ENCODE measurements at places on chromosomes 13 and 19.

GRCh38 chr13:37319031-37319443, 213.6 kb upstream of the CSNK1A1L start:
- no peak for DNase-seq

- no peak for DNase-seq
Measured at GRCh38 chr13:113843864-113844556, 19.9 kb downstream of the GAS6 start.

DNA sequence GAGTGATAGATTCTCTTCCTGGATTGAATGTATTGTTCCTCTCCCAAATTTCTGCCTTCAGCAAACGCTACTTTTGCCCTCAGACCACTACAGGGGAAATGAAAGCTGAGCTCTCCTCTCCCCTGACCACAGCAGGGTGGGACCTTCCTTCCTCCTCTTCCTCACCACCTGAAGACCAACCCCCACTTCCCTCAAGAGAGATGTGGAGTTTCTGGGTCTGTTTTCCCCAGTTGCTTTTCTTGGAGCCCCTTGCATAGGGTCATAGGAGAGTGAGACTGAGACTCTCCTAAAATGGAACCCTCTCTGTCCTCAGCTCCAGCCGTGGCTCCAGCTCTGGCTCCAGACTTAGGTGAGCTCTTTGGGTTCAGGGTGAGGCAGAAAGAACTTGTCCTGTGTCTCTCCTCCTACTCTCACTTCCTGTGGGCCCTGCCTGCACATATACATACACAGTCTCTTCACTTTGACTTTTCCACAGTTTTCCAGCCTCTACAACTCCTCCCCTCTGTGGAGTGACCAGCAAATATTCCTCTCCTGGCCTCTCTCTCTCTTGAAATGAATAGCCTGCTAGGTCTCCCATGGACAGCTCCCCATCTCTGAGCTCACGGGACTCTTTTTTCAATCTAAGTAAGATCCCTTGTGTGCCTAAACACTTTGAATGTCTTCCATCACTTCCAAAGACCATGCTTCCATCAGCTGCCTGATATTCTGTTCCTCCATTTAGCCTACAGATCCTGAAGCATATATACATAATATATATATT, 19.2 kb upstream of the ZNF175 start:
- no peak for DNase-seq

DNA sequence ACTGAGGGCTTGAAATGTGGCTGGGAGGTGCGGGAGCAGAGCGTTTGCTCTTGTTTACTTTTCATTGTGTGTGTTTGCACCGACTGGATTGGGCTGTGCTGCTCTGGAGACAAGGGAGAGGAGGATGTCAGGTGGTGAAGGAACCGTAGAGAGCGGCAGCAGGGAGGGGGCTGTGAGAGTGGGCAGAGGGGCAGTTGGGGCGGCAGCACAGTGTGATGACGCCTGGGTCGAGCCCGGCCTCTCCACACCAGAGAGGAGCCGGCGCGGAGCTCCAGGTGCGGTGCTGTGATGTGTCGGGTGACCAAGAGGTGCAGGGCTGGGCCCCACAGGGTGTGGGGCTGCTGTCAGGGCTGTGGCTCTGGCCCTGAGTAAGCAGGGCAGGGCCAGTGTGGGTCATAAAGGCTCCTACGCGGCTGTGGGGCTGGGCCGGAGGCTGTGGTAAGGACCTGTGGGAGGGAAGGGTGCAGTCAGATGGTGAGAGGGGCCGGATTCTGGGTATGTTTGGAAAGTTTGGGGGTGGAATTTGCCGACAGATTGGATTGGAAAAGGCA, 10.5 kb downstream of the NAXD start:
- no peak for DNase-seq

- DNase-seq, result no peak
Measured at GRCh38 chr19:22526661-22527272, 104.6 kb upstream of the ZNF98 start.

GRCh38 chr13:32314271-32315237, 609 bp downstream of the ZAR1L start:
- no peak for DNase-seq

DNA sequence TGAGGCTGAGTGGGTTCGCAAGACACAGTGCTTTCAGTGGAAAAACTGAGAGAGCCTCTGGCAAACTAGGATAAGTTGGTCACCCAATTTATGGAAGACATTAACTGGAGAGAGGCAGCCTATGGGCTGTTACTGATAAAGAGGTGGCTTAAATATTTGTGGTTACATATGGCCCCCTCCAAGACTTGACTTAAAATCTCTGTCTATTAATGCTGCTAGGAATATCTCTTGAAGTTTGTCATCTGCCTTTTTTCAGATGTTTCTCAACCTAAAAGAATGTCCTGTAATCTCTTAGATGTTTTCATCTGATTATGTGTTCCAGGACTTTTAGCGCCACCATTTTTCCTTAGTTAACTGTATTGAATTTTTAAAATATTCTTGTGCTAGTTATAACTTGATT, 54.6 kb downstream of the NAA16 start:
- DNase-seq, result no peak

DNA sequence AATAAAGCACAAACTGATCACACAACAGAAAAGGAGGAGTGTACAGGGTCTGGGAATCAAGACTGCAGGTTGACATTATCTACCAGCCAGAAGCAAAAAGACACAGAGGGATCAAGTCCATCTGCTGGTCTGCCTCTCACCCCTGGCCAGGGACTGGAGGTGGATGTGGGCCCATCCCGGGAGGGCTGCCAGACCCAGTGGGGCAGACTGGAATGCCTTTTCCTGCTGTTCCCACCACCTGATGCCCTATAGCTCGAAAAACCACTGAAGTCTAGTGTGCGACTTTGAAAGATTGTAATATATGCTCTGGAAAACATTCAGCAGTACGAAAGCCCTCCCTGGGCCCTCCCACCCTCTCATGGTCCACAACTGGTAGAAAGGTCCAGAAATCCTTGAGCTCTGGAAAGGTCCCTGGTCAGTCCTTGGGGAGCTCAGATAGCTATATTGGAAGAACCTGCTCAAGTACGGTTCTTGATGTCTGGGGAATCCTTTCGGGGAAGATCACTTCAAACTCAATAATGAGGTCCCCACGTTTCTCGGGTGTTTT, 2.6 kb downstream of the DNAJB1 start:
- DNase-seq, result no peak

DNA sequence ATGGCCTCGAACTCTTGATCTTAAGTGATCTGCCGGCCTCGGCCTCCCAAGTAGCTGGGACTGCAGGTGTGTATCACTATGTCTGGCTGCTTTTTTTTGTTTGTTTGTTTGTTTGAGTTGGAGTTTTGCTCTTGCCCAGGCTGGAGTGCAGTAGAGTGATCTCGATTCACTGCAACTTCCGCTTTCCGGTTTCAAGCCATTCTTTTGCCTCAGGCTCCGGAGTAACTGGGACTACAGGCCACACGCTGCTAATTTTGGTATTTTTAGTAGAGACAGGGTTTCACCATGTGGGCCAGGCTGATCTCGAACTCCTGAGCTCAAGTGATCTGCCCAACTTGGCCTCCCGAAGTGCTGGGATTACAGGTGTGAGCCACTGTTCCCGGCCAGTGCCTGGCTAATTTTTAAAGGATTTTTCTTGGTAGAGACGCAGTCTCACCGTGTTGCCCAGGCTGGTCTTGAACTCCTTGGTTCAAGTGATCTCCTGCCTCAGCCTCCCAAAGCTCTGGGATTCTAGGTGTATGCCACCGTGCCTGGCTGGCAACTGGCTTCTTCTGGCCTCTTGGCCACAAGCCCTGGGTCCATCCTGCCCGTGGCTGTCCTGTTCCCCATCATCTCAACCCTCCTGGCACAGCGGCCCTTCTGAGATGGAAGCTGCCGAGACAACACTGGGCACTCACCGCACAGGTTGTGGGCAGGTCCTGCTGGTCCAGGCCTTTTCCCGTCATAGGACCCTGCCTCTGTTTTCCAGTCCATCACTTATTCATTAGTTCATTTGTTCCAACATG, 11.5 kb downstream of the TECR start:
- no peak for DNase-seq

- no peak for DNase-seq
Measured at GRCh38 chr19:48724796-48725753, 5.5 kb upstream of the MAMSTR start.

GRCh38 chr13:39516096-39516495, 86.9 kb downstream of the LHFPL6 start:
- no peak for DNase-seq

DNA sequence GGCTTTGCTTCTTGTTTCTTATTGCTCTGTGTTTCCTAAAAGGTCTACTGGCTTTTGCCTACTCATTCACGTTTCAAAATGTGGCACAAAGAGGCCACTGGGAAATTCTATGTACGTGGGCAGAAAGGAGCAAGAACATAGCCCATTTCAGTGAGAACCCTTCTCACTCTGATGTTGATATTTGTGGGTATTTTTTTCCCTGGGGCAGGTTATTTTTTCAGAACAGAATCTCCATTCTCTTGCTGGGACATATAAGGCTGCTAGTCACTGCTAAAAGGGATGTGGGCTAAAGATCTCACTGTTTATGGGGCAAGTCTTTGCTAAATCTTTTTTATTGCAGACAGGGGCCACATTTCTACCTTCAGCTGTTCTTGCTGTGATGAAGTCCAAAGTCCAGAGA, 27.1 kb downstream of the EDNRB start:
- DNase-seq, result no peak

DNA sequence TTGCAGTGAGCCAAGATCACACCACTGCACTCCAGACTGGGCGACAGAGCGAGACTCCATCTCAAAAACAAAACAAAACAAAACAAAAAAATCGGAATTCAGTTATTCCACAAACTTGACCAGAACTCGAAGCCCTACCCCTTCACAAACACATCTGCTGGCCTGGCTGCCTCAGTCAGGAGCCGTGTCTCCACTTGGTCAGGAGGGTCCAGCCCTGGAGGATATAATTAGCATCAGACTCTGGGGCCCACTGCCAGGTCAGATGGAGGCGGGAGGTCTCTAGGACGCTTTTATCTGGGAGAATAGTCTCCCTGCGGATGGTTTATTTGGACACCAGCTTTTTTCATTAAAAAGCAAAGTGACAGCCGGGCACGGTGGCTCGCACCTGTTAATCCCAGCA, 8.0 kb downstream of the ELL start:
- DNase-seq, result no peak

DNA sequence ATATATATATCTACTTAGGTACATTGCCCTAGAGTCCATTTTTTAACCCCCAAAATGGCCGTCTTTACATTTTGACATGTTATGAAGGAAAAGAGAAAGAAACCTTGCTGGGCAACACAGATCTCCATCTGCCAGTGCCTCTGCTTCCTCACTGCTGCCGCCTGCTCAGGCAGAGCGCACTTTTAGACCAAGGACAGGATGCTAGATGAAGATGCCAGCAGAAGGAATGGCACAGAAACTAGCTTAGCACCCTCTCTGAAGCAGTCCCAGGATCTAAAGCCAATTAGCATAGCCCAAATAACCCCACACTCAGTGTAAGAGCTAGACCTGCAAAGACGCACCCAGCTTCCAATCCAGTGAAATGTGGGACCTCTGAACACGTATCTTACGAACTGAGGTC, 111.9 kb downstream of the RXFP2 start:
- no peak for DNase-seq

DNA sequence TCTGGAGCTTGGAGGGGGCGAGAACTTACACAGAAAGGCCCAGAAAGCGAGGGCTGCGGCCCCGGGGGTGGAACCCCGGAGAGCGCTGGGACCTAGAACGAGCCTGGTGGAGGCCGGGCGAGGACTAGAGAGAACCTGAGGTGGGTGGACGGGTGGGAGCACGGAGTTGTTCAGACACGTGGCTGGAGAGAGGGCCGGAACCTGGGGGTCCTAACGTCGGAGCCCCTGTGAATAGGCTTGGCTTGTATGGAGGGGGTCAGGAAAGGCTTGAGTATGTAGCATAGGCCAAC, 383 bp downstream of the ZNF581 start:
- no peak for DNase-seq

GRCh38 chr13:88932950-88933349, 1261.8 kb downstream of the SLITRK5 start:
- no peak for DNase-seq

DNA sequence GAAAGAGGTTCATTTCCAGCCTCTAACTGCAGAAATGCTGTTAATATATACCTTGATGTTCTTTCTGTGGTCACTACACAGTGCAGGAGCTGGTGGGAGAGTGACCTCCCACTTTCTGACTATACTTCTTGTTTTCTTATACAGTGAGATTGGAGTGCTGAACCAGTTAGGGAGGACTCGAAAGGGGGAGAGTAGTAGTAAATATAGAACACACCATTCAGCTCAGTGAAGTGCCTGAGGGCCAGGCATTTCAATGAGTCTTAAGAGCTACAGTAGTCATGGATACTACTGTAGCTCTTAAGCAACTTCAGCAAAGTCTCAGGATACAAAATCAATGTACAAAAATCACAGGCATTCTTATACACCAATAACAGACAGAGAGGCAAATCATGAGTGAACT, 372.9 kb downstream of the MTUS2 start:
- DNase-seq, result no peak

Data from 8988T (cell line).